ENCODE measurements at places on chromosomes 3 and 15.

- no peak for DNase-seq
Measured at GRCh38 chr3:39917065-39917773, 107.8 kb downstream of the MYRIP start.

DNA sequence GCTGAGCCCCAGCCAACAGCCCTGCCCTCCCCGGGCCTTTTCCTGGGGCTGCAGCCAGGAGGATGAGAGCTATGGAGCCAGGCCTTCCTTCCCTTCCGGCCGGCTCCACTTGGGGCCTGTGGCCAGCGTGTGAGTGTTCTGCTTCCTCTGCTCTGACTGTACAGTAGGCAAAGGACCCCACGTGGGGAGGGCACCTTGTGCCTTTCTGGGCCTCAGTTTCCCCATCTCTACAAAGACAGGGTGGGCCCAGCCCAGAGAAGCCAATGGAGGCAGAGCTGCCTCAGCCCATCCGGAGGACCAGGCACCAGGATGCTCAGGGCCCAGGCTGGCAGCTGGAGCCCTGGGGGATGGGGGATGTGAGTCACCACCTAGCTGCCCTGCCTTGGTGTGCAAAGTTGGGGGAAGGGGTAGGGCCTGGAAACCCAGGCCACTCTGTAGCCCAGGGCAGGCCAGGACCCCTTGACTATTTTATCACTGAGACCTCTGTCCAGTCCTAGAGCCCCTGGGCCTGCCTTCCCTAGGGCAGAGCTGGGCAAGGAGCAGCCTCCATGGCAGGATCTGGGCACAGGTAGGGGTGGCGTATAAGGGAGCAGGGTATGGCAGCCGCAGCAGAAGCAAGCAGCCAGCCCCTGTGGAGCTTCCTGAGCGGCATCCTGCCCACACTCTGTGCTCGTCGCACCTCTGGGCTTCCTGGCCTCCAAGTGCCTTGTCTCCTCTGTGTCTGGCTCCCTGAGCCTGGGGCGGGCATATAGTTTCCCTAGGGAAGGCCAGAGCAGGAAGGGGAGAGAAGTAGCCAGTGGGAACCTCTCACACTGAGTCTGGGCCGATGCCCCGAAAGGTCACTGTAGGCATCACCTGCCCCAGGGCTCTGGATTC lies 1.8 kb downstream of the PSTPIP1 start:
- DNase-seq: no peak

- no peak for DNase-seq
Measured at GRCh38 chr3:9411302-9411701, 13.9 kb downstream of the SETD5 start.

- no peak for DNase-seq
Measured at GRCh38 chr3:113284453-113285050, 73.2 kb downstream of the BOC start.

- no peak for DNase-seq
Measured at GRCh38 chr3:64088408-64089205, 65.3 kb upstream of the PSMD6 start.

DNA sequence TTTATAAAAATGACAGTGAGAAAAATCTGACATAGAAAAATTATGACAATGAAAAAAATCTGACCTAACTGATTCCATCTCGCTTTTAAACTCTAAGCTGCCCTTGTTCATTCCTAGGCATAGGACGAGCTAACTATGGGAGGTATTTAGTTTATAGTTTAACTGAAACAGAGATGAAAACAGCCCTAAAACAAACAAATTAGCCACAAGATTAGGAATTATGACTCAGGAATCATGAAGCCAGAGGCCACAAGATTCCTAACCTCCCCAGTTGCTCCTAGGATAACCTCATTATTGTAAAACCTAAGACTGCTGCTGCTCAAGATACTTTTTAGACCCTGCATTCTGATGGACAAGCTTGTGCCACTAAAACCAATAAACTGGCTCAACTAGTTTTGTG lies 122.7 kb upstream of the MNS1 start:
- DNase-seq: no peak

GRCh38 chr3:16056217-16056616 lies 118.3 kb upstream of the GALNT15 start:
- no peak for DNase-seq

Data from T-helper 1 cell (primary cell).